ENCODE measurements at places on chromosomes 3 and 15.

GRCh38 chr15:46735115-46735514 lies 982.2 kb upstream of the SEMA6D start:
- DNase-seq: no peak

DNA sequence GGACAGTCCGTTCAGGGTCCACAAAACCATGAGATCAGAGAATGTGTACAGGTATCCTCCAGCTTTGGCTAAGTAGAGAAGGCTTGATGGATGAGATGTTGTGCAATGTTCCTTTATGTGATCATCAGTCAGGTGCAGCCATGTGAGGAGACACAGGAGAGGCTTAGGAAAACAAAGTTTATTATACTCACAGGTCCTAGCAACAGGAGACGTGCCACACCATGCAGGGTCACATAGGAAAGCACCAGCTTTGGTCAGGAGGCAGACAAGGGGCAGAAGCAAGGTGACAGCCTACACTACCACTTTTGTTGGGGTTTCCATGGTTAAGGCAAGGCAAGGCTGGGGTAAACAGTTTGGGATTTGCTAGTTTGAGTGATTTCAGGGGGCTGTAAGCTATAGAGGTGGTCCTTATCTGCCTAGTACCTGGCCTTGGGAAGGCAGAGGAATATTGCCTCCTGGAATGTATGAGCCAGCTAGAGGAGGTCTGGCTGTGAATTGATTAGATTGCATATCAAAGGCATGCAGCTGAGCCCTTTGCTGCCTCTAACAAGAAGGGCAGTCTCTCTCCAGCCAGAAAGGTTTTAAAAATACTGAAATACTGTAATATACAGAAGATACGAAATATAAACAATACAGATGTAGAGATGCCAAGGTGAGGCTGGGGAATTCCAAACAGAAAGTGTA lies 248.6 kb downstream of the RYR3 start:
- no peak for DNase-seq

- DNase-seq: no peak
Observed at GRCh38 chr15:95693917-95694316, 636.6 kb upstream of the NR2F2 start.

DNA sequence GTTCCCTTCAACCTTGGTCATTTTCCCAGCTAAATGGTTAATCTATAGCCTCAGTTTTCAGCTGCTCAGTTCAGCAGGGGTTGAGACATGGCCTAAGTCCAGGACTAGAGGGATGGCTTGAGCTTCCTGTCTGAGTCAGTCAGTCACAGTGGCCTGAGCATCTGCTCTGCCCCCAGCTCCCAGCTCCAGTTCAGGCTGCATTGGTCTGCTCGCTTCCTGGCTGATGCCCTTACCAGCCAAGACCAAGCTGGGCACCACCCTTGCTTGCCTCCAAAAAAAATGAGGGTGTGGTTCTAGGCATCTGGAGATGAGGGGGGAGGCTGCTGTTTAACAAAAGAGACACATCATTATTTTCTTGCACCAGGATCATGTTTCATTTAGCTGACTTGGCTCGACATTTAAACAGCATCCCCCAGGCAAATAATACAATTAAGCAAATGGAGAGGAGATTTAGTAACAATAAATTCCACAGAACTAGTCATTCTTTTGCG lies 70.7 kb downstream of the WNT5A start:
- peak; percentile 94 for DNase-seq

DNA sequence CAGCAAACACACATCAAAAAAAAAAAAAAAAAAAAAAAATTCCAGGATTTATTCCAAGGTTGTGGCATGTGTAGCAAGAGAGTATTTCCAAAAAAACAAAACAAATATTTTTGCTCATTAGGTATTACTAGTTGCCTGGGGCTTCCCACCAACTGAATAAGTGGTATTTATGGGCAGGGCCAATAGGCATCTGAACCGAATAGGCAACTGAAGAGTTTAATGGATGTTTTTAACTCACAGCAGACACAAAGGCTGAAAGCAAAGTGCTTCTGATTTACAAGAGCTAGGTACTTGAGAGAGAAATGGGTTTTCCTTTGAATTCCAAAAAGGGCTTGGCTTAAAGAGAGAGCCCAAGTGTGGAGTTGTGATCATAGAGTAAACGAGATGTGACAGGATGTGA lies 21.4 kb downstream of the EIF4E3 start:
- peak; percentile 20 for DNase-seq

DNA sequence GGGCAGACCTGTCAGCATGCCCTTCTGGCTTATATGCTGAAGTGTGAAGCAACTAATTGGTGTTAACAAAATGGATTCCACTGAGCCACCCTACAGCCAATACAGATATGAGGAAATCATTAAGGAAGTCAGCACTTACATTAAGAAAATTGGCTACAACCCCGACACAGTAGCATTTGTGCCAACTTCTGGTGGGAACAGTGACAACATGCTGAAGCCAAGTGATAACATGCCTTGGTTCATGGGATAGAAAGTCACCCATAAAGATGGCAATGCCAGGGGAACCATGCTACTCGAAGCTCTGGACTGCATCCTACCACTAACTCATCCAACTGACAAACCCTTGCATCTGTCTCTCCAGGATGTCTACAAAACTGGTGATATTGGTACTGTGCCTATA lies 9.4 kb downstream of the PIK3CB start:
- DNase-seq: no peak

GRCh38 chr3:197926418-197926817 lies 23.6 kb upstream of the RPL35A start:
- no peak for DNase-seq

GRCh38 chr3:115658032-115658336 lies 34.7 kb downstream of the GAP43 start:
- no peak for DNase-seq

- peak; percentile 3 for DNase-seq
Observed at GRCh38 chr15:51494411-51495314, 127.9 kb downstream of the DMXL2 start.

- no peak for DNase-seq
Observed at GRCh38 chr3:78165876-78166275, 1126.0 kb downstream of the ROBO2 start.

- no peak for DNase-seq
Observed at GRCh38 chr3:72100080-72100511, 315.1 kb upstream of the PROK2 start.

DNA sequence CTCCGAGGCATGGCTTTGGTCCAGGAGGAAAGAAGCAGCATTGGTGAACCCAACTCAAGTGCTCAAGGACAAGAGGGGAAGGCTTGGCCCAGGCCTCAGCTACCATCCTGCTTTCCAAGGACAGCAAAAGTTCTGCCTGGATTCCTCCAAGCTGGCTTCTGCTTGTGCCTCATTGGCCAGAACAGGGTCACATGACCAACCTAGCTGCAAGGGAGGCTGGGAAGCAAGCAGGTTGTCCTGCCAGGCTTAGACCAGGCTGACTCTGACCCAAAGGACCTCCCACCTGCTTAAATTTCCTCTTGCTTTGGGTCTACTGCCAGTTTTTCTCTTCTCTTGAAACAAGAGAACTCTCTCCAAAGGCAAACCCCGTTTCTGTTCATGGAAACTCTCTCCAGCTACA lies 70.7 kb downstream of the RPN1 start:
- no peak for DNase-seq
